ENCODE measurements at places on chromosomes 5 and 9. TPM values are rescaled to one million over a fixed set of nuclear protein-coding genes. Genes with fewer than 3 reads are reported as not detected.

DNA sequence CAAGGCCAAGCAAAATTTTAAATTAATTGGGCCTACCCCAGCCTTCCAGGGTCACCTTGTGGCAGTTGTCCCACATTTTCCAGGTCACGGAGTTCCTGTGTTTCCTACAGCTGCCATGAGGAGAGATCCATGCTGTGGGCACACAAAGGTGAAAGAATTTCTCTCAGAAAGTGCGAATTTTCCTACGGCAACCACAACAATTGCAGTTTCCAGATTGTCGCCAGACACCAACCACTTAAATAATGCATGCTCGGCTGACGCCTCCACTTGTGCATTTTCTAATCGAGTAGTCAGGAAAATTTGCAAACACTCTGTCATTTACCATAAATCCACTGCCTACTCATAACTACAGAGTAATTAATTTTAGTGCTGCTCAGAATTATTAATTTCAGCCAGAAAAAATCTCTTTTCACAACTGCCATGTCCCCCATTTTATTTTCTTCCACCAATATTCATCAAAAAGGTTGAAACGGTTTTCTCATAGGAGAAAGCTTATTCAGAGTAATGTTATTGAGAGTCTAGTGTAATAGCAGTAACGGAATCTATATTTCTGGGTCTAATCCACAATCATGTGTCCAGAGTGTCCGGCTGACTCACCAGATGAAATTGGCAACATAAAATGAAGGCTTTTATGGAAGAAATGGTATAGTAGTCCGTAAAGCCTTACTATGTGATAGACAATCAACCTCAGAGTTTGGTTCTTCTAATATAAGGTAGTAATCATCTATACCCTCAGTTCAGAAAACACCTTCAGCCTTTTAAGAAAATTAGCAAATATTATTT is 389.8 kb downstream of the NR2F1-AS1 start:
- DNase-seq = no peak

The PCDHA10 gene
- not detected for total RNA-seq

GRCh38 chr5:160643616-160644240 is 208.3 kb downstream of the ATP10B start:
- DNase-seq = no peak

- DNase-seq = no peak
These were observed 559.4 kb upstream of the ADAMTS16 start for GRCh38 chr5:4580772-4581171.

DNA sequence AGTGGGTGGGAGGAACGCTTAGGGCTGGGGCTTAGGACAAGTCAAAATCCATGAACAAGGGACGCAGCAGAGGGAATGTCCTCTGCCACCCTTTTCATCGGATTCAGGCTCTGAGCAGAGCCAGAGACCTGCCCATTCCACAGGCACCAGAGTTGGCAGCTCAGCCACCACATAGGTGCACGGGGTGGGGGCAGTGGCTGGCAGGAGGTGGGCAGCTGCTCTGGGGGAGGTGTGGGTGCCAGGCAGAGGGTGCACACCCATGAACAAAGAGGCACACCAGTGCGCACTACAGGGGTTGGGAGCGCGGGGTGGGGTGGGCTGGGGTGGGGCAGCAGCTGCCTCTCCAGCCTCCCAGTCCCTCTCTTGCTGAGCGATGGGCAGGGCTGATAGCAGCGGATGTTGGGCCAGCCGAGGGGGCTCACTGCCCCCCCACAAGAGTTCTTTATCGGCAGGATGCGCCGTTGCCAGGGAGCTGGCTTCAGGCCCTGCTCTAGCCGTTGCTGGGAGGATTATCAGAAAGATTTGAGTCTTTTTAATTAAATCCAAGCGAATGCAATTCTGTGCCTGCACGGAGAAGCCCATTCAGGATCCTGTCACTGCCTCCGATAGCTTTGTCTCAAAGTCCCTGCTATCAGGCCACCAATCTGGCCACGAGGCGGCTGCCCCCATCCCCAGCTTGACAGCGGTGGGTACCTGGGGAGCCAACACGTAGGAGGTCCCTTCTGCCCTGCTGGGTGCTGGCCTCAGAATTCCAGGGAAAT is 64.3 kb upstream of the LMX1B start:
- DNase-seq = no peak

The FBP1 gene
- total RNA-seq = 0.31 TPM

- DNase-seq = peak; percentile 33
These were observed 641 bp downstream of the ATP6V1G1 start for GRCh38 chr9:114588210-114588609.

DNA sequence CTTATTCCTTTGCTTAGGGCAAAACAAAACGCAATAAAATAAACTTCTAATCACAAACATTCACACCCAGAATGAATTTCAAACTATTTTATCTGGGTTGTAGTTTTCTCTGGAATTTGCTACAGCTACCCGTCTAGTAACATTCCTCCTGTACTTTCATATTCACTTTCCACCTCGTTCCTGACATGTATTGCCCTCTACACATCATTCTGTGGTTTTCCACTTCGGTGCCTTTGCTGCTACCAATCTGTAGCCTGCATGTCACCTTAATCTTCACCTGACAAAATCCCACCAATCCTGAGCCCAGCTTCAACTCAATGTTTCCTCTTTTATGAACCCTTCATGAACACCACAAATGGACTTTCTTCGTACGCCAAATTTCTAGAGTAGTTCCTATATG is 694.1 kb upstream of the C9orf72 start:
- DNase-seq = no peak

- no peak for DNase-seq
These were observed 5.1 kb upstream of the EGR1 start for GRCh38 chr5:138460032-138460693.

- DNase-seq = no peak
These were observed 163.9 kb upstream of the RASA1 start for GRCh38 chr5:87103616-87104287.

DNA sequence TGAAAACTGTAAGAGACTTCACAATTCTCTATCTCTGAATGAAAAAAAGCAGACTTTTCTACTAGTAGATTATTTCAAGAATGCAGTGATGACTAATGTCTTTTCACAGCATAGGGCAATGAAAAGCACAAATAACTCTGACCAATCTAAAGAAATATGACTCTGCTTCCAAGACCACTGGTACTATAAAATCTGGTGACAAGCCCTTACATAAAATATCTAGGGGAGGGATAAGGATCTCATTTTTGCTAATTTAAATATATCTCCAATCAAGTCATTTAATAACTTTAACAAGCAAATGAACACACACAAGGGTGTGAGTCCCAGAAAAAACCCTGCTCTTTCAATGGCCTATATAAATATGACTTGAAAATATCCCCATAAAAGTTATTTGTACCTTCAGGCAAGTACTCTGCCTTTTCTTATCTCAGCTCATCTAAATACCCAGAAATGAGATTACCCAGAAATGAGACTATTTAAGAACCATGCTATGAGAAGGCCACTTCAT is 105.2 kb downstream of the GNAQ start:
- DNase-seq = no peak

DNA sequence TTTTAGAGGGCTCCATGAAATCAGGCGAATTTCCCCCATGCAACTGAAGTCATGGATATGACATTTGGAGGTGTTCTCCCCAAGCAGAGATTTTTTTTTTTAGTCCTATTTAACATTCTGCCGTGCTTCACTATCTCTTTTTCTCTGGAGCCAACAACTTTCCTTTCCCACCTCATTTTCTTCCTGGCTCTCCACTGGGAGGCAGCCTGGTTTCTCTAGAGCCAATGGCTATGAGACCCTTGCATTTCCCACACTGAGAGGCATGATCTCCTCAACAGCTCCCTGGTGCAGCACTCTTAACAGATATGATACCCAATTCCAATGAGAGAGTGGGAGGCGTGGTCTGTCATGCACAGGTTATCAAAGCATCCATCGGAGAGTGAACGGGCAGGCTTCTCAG is 310.8 kb downstream of the DRD1 start:
- DNase-seq = no peak

GRCh38 chr5:64637837-64638443 is 52.4 kb upstream of the SHISAL2B start:
- DNase-seq = no peak

GRCh38 chr5:179833709-179834070 is 13.0 kb downstream of the SQSTM1 start:
- DNase-seq = no peak

The PHAX gene
- 35.0 TPM for total RNA-seq

The NR6A1 gene
- 0.18 TPM for total RNA-seq

- DNase-seq = peak; percentile 73
These were observed 2.6 kb upstream of the GCNT1 start for GRCh38 chr9:76456202-76456926.

- DNase-seq = no peak
These were observed 1930.5 kb downstream of the EFNA5 start for GRCh38 chr5:105740242-105740641.

- DNase-seq = no peak
These were observed 125.4 kb downstream of the ARHGEF28 start for GRCh38 chr5:73751254-73751914.

The IL5 gene
- total RNA-seq = not detected

DNA sequence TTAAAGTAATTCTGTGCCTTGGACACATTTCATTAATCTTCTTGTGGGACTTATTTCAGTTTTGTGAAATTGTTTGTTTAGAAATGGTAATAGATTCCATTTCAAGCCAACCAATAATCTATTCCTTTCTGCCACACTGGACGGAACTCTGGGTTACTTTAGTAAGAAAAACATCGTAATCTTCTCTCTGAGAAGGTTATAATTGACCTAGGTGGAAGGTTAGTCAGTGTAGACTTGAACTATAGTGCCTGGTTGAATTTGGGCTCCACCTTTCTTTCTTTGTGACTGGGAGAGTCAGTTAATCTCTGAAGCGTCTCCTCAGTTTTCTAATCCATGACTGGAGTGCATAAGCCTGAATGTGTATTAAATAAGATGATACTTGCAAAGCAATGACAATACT is 89.7 kb upstream of the PRLR start:
- DNase-seq = no peak

DNA sequence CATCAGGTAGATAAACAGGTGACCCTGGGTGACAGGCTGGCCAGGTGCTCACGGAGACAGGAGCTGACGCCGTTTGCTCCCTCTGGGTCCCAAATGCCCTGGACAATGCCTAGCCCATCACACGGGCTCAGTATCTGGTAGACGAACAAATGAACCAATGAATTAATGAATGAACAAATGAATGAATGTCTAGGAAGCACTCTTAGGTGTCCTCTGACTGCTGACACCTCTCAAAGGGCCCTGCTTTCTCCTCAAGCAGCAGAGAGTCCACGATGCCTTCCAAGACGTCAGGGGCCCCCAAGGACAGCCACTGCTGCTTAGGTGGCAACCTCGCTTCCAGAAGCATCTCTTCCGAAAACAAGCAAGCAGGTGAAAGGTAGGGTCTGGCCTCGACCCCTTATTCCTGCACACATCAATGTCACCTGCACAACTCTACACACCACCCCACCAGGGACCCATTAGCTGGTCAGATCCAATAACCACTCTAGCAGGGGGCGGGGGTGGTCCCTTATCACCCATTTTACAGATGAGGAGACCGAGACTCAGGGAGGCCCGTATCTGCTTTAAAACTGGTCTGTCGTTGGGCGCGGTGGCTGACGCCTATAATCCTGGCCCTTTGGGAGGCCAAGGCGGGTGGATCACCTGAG is 45.2 kb downstream of the VAV2 start:
- no peak for DNase-seq

DNA sequence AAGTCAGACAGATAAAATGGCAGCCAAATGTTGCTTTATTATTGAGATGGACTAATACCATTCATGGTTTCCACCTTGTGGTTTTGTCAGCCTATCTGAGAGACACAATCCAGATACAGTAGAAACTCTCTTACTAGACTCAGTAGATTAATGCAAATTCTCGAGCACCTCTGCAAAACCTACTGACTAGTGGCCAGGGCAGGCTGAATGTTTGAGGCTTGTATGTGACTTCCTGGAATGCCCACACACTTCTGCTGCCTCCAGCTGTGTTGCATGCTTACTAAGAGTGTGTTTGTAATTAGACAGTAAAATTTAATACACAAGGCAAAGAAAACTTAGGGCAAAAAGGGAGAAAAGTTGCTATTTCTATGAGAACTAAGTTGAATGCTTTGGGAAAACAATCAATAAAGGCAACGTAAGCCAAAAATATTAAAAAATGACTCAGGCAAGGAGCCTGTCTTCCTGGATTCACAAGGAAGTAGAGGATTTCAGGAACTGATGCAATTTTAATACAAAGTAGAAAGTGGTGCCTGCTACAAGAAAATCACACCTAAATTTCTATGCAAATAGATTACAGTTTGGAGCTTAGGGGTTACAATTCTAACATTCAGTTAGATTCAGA is 30.2 kb upstream of the CCNG1 start:
- no peak for DNase-seq

The KIF24 gene
- total RNA-seq = 11.4 TPM

- DNase-seq = peak; percentile 60
These were observed 67.4 kb upstream of the TBC1D9B start for GRCh38 chr5:179974946-179975712.

GRCh38 chr5:121872856-121873255 is 21.2 kb downstream of the FTMT start:
- no peak for DNase-seq

DNA sequence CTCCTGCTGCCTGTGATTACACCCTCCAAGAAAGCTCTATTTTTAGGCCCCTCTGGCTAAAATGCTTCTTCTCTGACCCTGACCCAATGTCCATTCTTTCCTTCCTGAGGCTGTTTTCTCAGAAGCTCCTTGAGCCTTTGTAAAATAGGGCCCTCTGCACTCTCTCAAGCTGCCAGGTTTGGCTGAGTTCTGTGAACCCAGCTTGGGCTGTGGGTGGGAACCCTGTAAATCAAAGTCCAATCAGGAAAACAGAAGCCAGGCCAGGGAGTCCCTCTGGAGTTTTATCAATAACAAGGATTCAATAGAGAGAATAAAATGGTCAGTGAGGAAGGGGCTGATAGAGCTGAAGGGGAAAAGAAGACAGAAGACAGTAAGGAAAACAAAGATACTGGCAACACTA is 43.7 kb upstream of the ERCC6L2 start:
- DNase-seq = no peak

The RASGRF2 gene
- total RNA-seq = 11.6 TPM

DNA sequence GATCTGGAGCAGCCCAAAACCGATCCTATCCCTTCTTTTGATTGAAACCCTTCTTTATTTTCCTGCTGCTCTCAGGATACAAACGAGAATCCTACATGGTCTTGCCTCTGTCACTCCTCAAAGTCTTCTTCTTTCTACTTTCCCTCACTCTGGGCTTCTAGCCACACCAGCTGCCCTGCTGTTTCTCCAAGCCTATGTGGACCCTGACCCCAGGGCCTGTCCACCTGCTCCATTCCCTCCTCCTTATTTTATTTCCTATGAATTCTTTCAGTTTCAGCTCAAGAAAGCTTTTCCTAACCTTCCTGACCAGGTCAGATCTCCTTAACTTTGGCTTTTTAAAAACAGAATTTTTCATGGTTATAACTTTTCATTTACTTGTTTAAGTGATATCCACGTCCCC is 141.0 kb downstream of the ARHGAP26 start:
- DNase-seq = no peak

All from activated CD8-positive, alpha-beta T cell treated with anti-CD3 and anti-CD28 coated beads, Interleukin-2, amount 10 ng/mL, durations not matched to agents 7 days and 5 days (primary cell).